DMS79 (cell line): ENCODE measurements at places on chromosomes 2 and 18.
A peak's percentile ranks its signal among the peaks of the same experiment; 100 is the strongest.

GRCh38 chr18:35153609-35154272 is 87.1 kb upstream of the ZNF397 start:
- no peak for DNase-seq

DNA sequence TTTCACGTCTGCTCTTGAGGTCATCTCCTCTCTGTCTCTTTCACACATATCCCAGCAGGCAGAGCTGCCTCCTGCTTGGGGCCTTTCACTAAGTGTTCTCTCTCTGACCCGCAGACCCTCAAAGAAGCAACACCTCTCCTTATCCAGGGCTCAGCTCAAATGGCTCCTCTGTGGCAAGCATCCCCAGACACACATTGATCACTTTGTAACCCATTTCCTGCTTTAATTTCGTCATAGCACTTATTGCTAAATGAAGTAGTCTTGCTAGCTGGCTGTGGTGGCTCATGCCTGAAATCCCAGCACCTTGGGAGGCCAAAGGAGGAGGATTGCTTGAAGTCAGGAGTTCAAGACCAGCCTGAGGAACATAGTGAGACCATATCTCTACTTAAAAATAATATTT is 41.4 kb downstream of the SGPP2 start:
- DNase-seq: no peak

DNA sequence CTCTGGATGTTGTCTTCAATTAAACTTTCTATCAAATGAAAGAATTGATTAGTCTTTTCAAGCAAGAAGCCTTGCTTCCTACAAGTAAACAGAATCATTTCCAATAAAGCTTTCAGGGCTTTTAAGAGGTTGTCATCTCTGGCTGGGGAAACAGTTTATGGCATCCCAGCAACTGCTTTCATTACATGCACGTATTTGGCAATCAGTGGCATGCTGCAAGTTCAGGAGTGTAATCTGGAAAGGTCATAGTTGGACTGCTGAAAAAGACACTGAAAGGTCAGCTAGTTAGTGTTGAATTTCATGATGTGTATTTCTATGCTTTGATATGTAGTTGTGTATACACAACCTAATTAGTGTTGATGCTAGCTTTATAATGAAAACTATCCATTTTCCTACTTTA is 332.9 kb downstream of the DSC3 start:
- no peak for DNase-seq

DNA sequence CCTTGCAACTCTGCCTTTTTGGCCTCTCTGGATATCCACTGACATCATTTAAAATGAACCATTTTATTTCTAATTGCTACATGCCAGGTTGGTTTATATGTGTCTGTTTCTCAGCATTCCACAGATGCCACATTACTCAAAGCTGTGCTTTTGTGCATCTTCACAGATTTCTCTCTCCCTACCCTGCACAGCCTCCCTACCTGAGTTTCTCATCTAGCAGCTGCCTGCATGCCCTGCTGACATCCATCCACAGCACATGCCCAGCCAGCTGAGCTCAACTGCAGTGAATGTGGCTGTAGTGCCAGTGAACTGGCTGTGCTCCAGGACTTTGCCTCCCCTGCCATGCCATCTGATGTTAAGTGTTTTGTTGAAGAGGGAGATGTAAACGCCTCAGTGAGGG is 44.5 kb downstream of the PKP4 start:
- DNase-seq: peak; percentile 97

- peak; percentile 73 for DNase-seq
These were observed 207.1 kb upstream of the SMAD2 start for GRCh38 chr18:48137374-48138081.

DNA sequence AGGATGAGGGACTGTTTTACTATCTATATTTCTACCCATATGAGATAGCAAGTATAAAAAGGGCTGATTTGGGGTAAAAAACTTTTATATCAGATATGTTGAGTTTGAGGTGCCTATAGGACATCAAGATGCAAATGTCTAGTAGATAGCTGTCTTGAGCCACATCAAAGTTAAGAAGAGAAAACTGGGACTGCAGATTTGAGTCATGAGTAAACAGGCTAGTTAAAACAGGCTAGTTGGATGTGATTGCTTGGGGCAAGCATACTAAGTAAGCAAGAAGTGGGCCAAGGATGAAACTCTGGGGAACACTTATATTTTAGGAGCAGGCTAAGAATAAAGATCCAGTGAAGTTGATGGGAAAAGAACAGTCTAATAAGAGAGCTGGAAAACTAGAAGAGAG is 2.8 kb upstream of the SCRN3 start:
- no peak for DNase-seq

GRCh38 chr2:199458806-199459285 is 1.1 kb upstream of the SATB2 start:
- no peak for DNase-seq

- no peak for DNase-seq
These were observed 47.3 kb upstream of the PUM2 start for GRCh38 chr2:20397811-20398447.

- DNase-seq: no peak
These were observed 96.6 kb downstream of the RAPH1 start for GRCh38 chr2:203438528-203438927.

DNA sequence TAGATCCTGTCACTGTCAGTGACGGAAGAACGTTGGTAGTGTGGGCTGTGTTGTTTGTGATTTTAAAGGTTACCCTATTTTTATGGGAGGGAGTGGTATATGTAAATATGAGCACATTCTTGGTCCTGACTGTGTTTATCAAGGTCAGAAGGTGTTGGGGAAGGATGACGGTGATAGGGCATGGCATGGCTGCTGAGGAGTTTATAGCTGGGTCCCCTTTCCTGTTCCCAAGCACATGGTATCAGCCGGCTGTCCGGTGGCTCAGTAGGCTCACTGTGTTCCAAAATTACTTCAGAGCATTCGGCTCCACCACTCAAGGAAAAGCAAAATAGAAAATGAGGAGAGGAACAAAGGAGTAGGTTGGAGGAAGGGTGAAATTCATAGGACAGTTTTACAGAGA is 28.6 kb downstream of the IRS1 start:
- DNase-seq: no peak

GRCh38 chr18:79707671-79708070 is 28.1 kb downstream of the CTDP1 start:
- no peak for DNase-seq

DNA sequence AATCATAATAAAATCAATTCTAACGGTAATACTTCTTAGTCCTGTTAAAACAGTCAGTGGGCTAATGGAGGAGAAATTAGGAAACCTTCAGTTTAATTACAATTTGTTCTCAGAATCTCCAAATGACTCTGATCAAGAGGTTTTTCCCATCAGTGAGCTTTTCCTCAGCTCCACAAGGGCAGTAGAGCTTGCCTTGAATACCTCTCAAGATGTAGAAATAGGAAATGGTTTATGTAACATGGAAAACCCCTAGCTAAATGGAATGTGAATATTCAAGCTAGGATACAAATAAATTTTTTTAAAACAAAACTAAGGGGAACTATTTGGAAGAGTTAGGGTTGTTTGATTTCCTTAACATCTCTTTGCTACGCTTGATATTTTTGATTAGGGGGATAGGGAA is 87.5 kb downstream of the PLEKHM3 start:
- no peak for DNase-seq

- no peak for DNase-seq
These were observed 32.3 kb downstream of the DNMT3A start for GRCh38 chr2:25309402-25309801.

GRCh38 chr18:55981712-55982475 is 393.9 kb upstream of the TCF4 start:
- DNase-seq: no peak

DNA sequence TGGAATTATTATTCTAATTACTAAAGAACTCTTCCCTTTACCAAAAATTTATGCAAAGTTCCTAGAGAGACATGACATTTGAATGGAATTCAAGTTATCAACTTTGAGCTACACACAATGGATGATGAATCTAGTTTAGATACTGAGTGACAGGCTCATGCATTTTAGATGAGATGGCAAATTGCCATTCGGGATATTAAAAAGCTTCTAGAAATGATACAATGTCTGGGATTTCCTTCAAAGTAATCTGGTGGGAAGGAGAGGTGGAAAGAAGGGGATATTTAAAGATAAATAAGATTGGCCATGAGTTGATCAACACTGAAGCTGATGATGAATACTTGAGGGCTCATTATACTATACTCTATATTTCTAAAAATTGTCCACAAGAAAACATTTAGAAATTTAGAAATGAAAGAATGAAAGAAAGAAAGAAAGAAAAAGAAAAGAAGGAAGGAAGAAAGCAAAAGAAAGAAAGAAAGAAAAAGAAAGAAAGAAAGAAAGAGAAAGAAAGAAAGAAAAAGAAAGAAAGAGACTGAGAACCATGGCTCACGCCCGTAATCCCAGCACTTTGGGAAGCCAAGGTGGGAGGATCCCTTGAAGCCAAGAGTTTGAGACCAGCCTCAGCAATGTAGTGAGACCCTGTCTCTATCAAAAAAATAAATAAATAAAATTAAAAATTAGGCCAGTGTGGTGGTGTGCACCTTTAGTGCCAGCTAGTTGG is 62.6 kb upstream of the NEDD4L start:
- no peak for DNase-seq

DNA sequence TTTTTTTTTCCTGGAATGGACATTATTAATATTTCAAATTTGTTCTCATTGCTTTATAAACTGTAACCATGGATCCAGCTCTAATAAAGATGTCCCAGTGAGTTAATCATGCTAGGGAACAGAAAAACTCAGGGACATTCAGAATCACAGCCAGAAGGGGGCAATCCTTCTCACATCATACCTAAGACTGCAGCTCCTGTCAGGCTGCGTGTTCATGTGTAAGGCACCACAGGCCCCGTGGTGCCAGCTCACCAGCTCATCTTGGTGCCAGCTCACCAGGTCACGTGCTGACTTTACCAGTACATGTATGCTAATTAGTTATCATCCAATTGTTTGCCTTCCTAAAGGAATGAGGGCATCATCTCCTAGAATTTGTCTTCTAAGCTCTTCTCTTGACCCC is 84.7 kb upstream of the NEDD4L start:
- no peak for DNase-seq

DNA sequence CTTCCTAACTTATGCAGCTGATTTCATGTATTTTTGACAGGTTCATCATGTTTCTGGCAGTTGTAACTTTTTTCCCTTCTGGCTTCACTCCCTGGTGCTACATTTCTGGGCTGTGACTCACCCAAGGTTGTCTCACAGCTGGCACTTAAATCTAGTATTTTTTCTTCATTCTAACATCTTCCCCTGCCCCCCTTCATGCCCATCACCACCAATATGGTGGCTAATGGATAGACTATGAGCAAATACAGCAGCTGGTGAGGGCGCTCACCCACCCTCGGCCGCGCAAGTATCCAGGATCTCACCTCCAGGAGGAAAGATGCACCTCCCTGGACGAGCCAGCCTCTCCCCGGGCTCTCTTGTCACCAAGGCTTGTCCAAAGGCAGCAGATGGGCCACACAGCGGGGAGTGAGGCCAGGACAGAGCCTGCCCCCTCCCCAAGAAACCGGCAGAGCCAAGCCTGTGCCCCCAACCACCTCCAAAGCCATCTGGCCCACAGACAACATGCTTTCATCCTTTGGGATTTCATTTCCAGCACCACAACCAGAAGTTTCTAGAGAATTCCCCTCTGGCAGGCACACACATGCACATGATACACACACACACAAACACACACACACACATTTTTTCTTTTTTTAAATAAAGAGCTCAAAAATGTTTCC is 39.1 kb downstream of the ATOH8 start:
- no peak for DNase-seq

GRCh38 chr18:36335476-36336279 is 38.2 kb downstream of the FHOD3 start:
- no peak for DNase-seq

DNA sequence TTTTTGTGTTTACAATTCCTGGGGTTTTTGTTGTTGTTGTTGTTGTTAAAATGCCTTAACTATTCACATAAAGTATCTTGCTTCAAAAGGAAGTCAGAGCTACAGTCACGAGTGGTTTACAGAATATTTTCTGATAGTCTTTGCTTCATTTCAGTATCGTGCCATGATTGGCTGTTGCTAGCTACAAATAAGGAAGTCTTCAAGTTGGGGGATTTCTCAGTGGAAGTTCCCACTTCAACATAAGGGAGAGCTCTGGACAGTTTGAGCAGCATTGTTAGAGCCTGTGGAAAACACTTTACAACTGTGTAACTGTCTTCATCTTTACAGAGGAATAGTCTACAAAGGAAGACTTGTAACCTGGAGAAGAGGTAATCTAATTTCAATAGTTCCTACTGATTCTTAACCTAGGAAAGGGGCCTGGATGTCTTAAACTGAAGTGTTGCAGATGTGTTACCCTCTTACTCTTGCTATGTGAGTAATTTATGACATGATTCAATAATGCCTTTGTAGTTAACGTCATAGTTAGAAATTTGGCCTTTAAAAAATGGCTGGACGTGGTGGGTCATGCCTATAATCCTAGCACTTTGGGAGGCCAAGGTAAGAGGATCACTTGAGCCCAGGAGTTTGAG is 23.4 kb upstream of the TANK start:
- no peak for DNase-seq

DNA sequence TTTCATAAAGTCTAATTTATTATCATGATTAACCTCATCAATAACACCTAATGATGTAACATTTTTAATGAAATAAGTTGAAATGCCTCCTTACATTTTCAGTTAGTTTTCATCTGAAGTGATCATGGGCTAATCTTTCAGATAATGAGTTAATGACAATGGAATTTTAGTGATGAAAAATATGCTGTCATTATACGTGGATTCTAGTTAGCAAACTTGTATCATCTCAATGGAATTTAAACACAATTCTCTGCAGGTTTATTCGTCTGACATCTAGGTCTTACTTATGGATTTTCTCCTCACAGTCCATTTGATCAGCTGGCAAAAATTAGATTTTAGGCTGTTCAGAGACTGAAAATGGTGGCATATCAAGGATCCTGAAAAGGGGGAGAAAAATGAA is 885.0 kb downstream of the SLC4A3 start:
- no peak for DNase-seq

GRCh38 chr2:164617466-164617865 is 3.8 kb downstream of the GRB14 start:
- DNase-seq: no peak

DNA sequence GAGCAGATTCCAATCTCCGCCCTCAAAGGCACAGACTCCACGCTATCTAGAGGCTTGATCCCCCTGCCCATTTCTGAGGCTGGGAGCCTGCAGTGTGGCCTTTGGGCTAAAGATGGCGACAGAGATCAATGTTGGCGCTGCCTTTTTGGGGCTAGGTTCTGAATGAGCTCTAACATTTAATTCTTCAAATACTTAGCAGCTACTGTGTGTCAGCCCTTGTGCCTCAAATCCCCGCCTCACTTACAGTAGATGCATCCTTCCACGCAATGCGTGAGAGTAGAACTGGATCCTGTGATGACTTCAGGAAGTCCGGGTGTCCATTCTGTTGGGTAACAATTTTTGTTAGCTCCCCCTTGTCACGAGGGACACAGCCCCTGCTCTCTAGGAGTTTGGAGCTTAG is 12.4 kb downstream of the IL1F10 start:
- no peak for DNase-seq

DNA sequence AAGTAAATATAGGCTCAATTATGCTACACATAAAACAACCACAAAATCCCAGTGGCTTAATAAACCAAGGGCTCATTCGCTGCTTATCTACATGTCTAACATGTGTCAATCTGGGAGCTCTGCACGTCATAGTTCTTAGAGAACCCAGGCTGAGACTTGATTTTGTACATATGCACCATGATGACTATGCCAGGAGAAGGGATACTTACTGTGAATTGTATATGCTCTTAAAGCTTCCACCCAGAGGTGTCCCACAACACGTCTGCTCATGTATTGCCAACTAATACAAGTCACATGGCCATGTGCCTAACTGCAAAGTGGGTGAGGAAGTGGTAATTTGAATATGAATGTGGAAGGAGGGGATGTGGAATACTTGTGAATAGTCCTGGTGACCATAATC is 262.1 kb downstream of the CPS1 start:
- DNase-seq: no peak

- no peak for DNase-seq
These were observed 688.4 kb downstream of the ADCYAP1 start for GRCh38 chr18:1593091-1593490.
